Epithelial cell of prostate (primary cell): ENCODE measurements at places on chromosomes 2 and 18.

DNA sequence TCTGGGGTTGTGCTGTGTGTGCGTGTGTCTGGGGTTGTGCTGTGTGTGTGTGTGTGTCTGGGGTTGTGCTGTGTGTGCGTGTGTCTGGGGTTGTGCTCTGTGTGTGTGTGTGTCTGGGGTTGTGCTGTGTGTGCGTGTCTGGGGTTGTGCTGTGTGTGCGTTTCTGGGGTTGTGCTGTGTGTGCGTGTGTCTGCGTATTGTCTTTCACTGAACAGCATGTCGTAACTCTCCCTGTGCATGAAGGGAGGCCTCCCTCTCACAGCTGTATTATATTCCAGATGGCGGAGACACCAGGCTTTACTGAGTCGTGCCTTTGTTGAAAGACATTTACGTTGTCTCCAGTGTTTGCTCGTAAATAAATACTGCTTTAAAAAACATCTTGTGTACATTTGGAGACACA lies 5.9 kb downstream of the ACKR3 start:
- no peak for DNase-seq

- no peak for DNase-seq
Observed at GRCh38 chr2:60556576-60557485, 3.4 kb upstream of the BCL11A start.

DNA sequence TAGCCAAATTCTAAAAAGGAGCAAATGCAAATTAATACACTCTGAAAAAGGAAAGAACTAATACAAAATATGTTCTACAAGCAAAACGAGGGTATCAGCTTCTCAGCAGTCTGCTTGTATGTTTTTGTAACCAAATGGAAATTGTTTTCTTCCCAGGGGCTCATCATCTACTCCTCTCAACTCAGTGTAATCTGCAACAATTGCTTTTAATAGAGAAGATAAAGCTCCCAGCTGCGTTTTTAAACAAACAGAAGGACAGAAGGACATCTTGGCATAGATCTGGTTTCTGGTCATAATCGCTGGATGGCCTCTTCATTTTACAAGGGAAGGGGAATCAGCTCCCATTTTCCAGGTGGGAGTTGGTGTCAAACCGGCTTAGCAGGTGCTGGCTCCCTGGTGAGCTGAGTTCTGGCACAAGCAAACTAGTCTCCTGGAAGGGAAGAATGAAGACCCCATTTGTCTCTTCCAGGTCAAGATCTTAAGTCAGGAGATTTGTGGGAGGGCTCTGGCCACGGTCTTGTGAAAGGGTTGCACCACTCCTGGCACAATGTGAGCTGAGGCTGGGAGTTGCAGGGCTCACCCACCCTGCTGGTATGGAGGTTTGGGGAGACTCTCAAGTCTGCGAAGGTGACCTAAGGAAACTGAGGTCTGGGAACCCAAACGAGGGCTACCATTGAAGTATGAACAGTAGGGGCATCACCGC lies 41.6 kb downstream of the NPPC start:
- DNase-seq, result no peak

DNA sequence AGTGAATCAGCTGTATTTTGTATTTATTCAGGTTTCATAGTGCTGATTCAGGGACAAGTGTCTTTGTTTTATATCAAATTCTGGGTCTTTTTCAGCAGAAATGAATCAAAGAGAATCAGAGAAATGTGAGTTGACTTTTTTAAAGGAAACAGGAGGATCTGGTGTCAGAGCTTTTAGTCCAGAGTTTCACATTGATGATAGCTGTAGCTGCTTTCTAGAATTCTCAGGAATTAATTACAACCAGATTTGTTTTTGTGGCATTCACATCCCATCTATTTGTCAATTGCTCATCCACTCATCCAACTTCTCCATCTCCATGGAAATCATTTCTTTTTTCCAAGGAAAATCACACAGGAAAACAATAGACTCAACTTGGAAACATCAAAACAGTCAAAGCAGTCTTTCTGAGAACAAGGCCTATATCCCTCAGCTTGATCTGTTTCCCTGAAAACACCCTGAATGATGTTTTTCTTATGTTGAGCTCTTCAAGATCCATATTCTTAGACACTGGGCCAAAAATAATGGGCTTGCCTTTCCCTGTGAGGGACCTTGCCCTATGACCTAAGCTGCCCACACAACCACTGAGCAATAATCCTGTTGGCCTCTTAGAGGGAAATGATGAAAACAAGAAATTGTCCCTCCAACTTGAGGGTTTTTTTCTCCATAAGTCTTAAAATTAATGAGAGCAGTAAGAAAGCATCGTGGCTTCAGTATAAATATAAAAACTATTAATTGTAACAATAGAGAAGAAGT lies 249.5 kb upstream of the FN1 start:
- no peak for DNase-seq

DNA sequence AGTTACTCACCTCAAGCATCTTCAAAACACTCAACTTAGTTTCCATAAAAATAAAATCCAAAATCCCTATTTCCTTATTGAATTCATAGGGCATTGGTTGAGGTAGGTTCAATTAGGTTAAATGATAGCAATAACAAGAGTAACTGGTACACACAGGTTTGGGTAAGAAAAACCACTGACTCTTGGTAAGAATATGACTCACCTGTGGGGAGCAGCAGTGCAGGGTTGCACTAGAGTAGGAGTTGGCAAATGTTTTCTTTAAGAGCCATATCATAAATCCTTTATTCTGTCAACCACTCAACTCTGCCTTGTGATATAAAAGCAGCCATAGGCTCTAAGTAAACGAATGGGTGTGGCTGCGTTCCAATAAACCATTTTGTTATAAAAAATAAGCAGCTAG lies 71.4 kb upstream of the CDH20 start:
- DNase-seq, result peak; percentile 10

- DNase-seq, result no peak
Observed at GRCh38 chr2:84212611-84213314, 246.3 kb downstream of the SUCLG1 start.

DNA sequence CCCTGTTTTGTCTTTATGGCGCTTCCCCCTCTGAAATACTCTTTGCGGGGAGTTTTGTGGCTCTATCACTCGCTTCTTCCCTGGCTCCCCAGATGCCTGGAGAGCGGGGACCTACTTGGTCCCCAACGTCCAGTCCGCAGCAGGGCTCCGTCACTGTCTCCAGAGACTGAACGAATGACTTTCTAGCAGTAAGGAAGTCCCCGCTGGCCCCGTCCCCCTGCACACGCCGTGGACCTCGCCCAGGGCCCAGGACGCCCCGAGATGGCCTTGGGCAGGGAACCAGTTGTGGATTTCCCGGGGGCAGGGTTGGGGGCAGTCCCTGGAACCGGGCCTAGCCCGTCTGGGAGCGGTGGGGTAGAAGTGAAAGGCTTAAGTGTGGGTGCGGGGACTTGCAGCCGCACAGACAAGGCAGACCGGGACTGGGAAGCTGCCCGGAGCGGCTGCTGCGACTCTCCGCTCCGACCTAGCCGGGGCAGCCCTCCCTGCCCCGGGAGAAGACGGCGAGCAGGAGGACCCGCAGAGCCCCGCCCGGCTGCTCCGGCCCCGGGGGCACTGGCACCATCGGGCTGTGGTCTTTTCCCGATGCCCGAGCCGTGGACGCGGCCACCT lies 821 bp upstream of the EPHA4 start:
- DNase-seq, result no peak

GRCh38 chr2:232668805-232669444 lies 28.2 kb upstream of the GIGYF2 start:
- no peak for DNase-seq

GRCh38 chr2:136510244-136510643 lies 255.1 kb upstream of the THSD7B start:
- no peak for DNase-seq

DNA sequence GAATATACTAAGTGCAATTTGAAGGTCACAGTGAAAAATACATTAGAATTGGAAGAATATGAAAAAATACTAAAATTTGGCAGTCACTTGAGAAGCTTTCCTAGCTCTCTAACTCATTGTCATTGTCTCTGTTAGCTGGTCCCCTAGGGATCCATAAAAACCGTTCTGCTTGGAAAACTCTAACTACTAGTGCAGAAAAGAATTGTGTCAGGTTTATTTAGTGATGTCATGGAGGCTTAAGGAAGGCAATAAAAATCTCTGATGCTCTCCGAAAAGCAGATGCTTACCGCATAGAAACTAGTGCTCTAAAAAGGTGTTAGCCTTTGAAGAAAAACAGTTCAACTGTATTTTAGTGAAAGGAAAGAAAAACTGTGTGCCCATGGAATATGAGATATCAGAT lies 150.1 kb upstream of the DLGAP1 start:
- DNase-seq, result no peak

- no peak for DNase-seq
Observed at GRCh38 chr2:70133491-70134322, 46.4 kb downstream of the PCBP1 start.

GRCh38 chr18:64699081-64699480 lies 550.2 kb upstream of the LINC00305 start:
- DNase-seq, result no peak

GRCh38 chr18:27599202-27599829 lies 414.2 kb upstream of the CHST9 start:
- peak; percentile 10 for DNase-seq

- DNase-seq, result no peak
Observed at GRCh38 chr2:132620115-132620514, 49.9 kb downstream of the LYPD1 start.

DNA sequence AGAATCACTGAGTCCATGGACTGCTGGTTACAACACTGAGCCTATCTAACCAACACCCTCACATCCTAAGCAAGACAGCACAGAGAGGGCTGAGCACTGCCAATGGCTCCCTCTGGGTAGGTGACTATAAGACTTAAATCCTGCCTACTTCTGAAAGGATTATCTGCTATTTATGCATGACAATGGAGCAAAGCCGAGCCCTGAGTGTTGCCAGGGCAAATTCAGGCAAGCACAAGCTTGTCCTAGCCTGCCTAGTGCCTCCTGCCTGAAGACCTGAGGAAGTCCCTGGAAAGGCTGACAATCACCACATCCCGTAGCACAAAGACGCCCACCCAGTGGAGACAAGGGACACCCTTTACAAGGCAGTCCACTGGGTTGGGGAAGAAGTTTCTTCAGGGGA lies 129.7 kb downstream of the OSR1 start:
- DNase-seq, result peak; percentile 78

DNA sequence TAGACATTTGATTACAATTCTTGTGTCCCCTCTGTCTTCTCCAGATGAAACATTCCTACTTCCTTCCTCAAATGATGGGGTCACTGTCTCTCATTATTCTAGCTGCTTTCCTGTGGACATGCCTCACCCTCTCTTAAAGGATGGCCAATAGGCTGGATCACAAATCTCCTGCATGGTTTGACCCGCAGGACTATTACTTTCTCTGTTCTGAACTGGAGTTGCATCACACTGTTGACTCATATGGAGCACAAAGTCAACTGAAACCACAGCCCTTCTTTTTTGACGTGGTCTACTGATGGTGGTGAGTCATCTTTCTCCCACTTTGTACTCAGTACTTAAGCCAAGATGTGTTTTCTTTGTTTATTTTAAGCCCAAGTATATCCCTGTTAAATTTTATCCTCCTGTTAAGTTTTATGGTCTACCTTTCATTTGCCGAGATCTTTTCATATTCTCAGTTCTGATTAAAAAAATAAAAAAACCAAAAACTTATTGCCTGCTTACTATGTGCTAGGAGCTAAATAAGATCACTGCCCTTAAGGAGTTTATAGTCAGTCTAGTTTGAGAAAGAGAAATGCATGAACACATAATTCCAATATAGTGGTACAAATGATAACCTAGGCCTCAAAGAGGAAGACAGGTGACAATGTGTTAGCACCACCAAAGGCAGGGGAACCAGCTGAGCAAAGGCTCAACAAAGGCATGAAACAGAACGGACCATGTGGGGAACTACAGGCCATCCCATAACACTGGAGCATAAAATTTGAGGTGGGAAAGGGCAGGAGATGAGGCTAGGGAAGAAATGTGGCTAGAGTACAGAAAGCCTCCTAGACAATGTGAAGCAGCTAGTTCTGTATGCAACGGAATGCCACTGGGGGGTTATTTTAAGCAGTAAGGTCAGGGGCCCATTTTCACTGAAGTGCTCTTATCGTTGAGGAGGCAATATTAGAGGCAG lies 67.6 kb upstream of the ZFP36L2 start:
- peak; percentile 92 for DNase-seq

- DNase-seq, result peak; percentile 71
Observed at GRCh38 chr2:218582076-218582475, 13.4 kb downstream of the CNOT9 start.

GRCh38 chr2:3768960-3769765 lies 65.8 kb downstream of the DCDC2C start:
- DNase-seq, result no peak

DNA sequence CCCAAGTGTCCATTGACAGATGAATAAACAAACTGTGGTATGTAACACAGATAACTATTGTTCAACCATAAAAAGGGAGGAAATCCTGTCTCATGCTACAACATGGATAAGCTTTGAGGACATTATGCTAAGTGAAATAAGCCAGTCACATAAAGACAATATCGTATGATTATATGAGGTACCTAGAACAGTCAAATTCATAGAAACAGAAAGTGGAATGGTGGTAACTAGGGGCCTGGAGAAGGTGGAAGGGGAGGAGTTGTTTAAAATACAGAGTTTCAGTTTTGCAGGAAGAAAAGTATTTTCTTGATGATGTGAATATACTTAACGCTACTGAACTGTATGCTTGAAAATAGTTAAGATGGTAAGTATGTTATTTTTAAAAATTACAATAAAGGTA lies 304.6 kb upstream of the CXCR4 start:
- no peak for DNase-seq

GRCh38 chr2:169036736-169037440 lies 5.8 kb upstream of the ABCB11 start:
- no peak for DNase-seq

DNA sequence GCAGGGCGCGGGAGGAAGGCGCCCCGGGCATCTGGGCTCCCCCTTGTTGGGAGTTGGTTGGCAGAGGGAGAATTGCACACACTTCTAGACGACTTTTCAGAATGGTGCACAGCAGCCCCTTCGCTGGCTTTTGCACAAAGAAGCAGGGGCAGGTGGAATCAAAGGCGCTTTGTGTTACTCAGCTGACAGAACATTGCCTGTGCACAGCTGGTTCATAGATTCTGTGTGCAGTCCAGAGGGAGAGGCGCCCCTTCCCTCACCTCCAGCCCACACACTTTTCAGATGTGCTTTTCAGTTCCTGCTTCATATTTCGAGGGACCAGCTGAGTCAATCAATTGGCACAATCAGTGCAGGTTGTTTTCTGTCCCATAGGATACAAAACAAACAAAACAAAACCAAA lies 348.4 kb upstream of the RAB12 start:
- DNase-seq, result no peak

DNA sequence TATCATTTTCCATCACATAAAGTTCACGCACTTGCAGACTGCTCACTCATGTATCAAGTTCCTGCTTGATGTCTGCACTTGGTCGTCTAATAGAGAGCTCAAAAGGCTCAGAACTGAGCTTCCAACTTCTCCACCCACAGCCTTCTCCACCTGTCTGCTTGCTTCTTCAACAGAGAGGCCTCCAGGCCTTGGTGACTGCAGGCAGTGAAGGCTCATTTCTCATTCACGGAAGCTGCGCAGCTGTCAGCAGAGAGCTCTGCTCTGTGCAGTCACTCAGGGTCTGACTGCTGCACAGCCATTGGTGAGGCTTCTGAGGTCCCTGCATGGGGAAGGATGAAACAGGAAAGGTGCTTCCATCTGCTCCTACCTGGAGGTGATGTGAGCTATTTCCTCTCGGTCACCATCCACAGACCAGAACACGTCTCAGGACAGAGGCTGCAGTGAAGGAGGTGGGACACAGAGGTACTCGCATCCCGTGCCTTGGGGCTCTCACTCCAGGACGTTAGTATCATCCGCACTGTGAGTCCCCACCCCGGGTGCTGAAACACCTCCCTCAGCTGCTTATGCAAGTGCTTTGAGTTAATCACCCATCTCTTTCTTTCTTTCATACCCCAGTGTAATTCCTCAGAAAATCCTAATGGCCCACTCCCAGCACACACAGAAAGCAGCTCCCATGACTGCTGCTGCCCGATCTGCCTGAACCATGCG lies 126.2 kb downstream of the TMEM18 start:
- DNase-seq, result no peak
